Karpas-422 (cell line): ENCODE measurements at places on chromosomes 7 and 10. TPM values are rescaled to one million over a fixed set of nuclear protein-coding genes. Genes with fewer than 3 reads are reported as not detected.

The IGF2BP3 gene
- total RNA-seq, result 61.5 and 120 TPM in 2 replicates

The NAT16 gene
- total RNA-seq, result not detected in 2 replicates

The OR2A5 gene
- total RNA-seq, result not detected in 2 replicates

The PRSS58 gene
- total RNA-seq, result not detected in 2 replicates

The RPP30 gene
- total RNA-seq, result 18.9 and 23.3 TPM in 2 replicates

The ASAH2 gene
- 8.7 and 20.0 TPM in 2 replicates for total RNA-seq

The CCDC172 gene
- not detected in 2 replicates for total RNA-seq

The DRGX gene
- total RNA-seq, result not detected in 2 replicates

- no peaks in the 10 kb centered on the region for H3K4me1 ChIP-seq
- no peak overlapping the region for H3K4me3 ChIP-seq
- no peaks in the 10 kb centered on the region for H3K36me3 ChIP-seq
- H3K27ac ChIP-seq, result no peak overlapping the region
- no peak for DNase-seq
Observed at GRCh38 chr7:95209276-95209675, 115.1 kb downstream of the PON1 start.

DNA sequence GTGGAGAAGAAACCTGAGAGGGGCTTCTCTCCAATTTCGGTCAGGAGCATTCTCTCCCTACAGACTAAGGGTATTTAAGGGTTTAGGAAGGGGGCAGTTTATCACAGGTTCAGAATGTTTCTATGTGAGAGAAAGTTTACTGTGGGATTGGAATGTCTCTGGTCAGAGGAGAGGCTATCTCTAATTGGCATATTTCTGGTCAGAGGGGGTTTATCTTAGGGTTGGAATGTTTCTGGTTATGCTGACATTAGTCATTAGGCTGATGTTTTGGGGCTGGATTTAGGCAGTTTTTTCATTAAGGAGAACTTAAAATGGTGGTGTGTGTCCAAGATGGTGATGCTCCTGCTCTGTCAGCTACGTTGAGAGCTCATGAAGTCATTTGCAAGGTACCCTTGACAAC lies 758.0 kb downstream of the TYW1 start:
- H3K4me1 ChIP-seq, result no peaks in the 10 kb centered on the region
- H3K27ac ChIP-seq, result no peak overlapping the region
- no peaks in the 10 kb centered on the region for H3K27me3 ChIP-seq
- H3K4me3 ChIP-seq, result no peak overlapping the region
- no peaks in the 10 kb centered on the region for H3K36me3 ChIP-seq

DNA sequence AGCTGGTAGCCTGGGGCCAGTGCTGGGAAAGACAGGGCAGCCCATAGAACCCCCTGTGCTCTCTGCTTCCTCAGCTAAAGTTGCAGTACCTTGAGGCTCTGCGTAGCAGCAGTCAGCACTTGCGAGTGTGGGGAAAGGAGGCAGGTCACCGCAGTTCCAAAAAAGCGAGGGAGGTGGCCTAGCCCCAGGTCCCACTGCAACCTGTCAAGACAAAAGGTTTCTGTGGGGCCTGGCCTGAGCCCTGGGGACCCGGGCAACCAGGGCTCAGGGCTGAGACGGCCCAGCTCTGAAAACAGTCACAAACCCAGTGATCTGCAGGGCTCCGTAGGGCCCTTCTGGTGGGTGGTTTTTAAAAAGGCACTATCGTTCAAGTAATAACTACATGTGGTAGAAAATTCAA lies 19.5 kb downstream of the RRP12 start:
- H3K27ac ChIP-seq, result no peak overlapping the region
- H3K4me1 ChIP-seq, result no peaks in the 10 kb centered on the region
- H3K4me3 ChIP-seq, result no peak overlapping the region
- DNase-seq, result no peak
- H3K27me3 ChIP-seq, result no peaks in the 10 kb centered on the region

- no peak for DNase-seq
- H3K4me3 ChIP-seq, result no peak overlapping the region
- no peaks in the 10 kb centered on the region for H3K36me3 ChIP-seq
- no peak overlapping the region for H3K27ac ChIP-seq
- no peaks in the 10 kb centered on the region for H3K27me3 ChIP-seq
- no peaks in the 10 kb centered on the region for H3K4me1 ChIP-seq
Observed at GRCh38 chr10:35827783-35828182, 185.7 kb upstream of the FZD8 start.

GRCh38 chr10:72503241-72503640 lies 122.6 kb downstream of the MICU1 start:
- H3K27me3 ChIP-seq, result no peaks in the 10 kb centered on the region
- H3K4me1 ChIP-seq, result peaks cover 10% of the 10 kb centered on the region
- H3K27ac ChIP-seq, result no peak overlapping the region
- no peak for DNase-seq
- H3K4me3 ChIP-seq, result no peak overlapping the region

GRCh38 chr7:99397297-99397983 lies 11.0 kb downstream of the PDAP1 start:
- no peak for DNase-seq
- peaks cover 22% of the 10 kb centered on the region for H3K36me3 ChIP-seq

GRCh38 chr7:104848138-104848990 lies 165.6 kb upstream of the KMT2E start:
- H3K4me1 ChIP-seq, result no peaks in the 10 kb centered on the region
- H3K36me3 ChIP-seq, result no peaks in the 10 kb centered on the region
- H3K27me3 ChIP-seq, result no peaks in the 10 kb centered on the region
- peak; percentile 82 for DNase-seq
- H3K4me3 ChIP-seq, result no peak overlapping the region

DNA sequence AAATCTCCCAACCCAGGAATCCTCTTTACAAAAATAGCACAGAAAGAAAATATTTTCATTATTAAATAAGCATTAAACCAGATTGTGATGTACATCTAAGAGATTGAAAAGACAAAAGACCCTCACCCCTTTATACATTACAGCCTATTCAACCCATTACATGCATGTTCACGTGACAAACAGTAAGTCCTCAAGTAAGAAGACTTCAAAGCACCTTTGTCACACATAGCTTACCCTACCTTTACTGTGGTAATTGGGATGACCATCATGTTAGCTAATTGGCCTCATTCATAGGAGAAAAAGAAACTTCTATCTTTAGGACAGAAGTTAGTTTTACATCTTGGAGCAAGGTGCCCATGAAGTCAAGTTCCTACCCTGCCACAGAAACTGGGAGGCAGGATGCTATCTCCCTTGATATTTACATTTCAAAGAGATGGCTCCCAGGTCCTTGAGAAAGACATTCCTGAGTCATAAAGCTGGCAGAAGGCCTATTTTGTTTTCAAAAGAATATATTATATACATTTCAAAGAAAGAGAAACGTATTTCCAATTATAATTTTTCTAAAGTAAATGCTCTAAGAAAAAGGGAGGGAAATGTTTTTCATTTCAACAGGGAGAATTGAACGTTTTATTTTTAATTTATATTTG lies 48.1 kb downstream of the GNAI1 start:
- H3K4me1 ChIP-seq, result no peaks in the 10 kb centered on the region
- no peaks in the 10 kb centered on the region for H3K27me3 ChIP-seq
- H3K4me3 ChIP-seq, result no peak overlapping the region
- no peak overlapping the region for H3K27ac ChIP-seq
- no peak for DNase-seq

GRCh38 chr10:131735577-131735976 lies 165.2 kb upstream of the PPP2R2D start:
- no peaks in the 10 kb centered on the region for H3K4me1 ChIP-seq
- H3K36me3 ChIP-seq, result no peaks in the 10 kb centered on the region
- no peak overlapping the region for H3K27ac ChIP-seq
- no peak overlapping the region for H3K4me3 ChIP-seq

GRCh38 chr10:118234683-118235082 lies 107.4 kb downstream of the FAM204A start:
- no peak for DNase-seq
- H3K27ac ChIP-seq, result no peak overlapping the region
- H3K4me1 ChIP-seq, result no peaks in the 10 kb centered on the region
- no peak overlapping the region for H3K4me3 ChIP-seq
- H3K27me3 ChIP-seq, result no peaks in the 10 kb centered on the region

GRCh38 chr7:15433151-15433550 lies 128.7 kb downstream of the AGMO start:
- H3K27me3 ChIP-seq, result no peaks in the 10 kb centered on the region
- DNase-seq, result no peak
- H3K4me3 ChIP-seq, result no peak overlapping the region
- no peaks in the 10 kb centered on the region for H3K36me3 ChIP-seq
- H3K4me1 ChIP-seq, result no peaks in the 10 kb centered on the region

DNA sequence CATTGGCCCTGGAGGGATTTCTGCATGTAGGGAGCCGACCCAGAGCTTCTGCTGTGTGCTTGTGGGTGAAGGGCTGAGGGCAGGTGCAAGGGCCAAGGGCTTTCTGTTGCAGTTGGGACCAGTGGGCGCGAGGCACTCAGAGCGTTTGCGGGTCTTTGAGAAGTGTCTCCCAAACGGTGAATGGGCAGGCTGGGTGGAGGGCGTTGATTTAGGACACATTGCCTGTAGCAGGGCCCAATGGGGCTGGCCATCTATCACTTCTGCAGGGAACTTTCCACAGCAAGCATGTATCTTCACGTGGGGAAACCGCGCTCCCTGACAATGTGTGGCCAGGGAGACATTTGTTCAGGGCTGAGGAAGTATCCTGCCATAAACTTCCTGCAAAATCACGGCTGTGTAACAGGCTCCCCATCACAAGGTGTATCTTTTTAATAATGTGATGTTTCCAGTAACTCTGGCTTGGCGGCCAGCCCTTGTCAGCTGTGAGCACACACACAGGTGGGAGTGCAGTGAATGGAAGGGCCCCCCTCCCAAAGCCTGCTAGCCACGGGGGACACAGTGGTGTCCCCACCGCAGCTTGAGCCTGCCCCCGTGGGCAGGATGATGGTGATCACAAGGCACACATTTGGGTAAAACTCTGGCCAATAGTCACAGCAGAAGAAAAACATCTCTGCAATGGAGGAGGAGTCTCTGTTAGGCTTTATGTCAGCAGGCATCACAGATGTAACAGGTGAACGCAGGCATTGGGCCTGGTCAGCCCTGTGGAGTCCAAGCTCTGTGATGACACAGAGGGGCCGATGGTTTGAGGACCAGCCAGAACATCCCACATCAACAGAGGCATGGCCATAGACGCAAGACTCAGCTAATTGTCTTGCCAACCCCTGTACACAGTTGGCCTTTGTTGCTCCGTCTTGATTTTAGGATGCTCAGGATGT lies 84.3 kb downstream of the GLRX3 start:
- no peaks in the 10 kb centered on the region for H3K36me3 ChIP-seq
- no peak overlapping the region for H3K4me3 ChIP-seq
- no peak overlapping the region for H3K27ac ChIP-seq
- DNase-seq, result no peak

DNA sequence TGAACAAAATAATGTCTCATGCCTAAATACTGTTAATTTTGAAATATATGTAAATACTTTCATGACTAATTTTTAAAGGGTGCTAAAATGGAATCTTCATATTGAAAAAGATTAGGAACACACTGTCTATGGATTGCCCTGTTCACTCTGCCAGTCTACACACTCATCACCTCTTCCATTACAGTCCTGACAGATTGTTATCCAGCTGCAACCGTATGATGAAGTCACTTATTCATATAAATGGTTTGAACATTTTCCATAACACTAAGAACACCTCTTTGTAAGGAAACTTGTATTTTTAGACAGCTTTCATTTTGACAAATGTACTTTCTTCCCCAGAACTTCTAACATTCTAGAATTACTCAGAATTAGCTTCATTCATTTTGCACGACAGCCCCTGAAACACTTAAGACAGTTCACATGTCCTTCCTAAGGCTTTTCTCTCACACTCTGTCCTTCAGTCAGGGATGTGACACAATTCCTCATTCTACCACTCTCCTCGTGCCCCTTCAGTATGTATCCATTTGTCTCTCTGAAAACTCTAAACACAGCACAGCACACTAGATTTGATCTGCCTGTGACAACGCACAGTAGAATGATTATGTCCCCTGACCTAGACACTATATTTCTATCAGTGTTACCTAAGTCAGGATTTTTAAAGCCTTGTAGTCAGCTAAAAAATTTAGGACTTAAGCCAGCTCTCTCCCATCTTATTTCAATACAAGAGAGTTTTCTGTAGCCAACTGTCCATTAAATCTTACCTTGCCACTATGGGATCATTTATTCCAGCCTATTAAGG lies 71.9 kb downstream of the ORC5 start:
- H3K4me1 ChIP-seq, result no peaks in the 10 kb centered on the region
- no peak overlapping the region for H3K27ac ChIP-seq
- no peaks in the 10 kb centered on the region for H3K27me3 ChIP-seq
- DNase-seq, result no peak
- no peak overlapping the region for H3K4me3 ChIP-seq

DNA sequence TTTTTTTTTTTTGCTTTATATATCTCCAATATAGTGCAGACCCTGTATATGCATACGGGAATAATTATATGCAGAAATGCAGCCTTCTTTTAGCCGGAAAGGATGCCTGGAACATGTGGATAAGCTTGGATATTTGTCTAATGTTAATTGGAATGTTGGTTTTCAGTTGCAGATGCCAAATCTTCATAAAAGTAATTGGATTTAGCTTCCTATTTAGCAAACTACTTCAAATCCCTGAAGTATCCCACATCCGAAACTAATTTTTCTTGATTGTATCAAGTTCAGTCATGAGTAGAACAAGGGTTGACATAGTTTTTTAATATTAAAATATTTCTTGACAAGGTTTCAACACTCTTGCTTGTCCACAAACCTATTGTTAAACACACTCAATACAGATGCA lies 281.7 kb downstream of the BBS9 start:
- H3K4me1 ChIP-seq, result no peaks in the 10 kb centered on the region
- no peaks in the 10 kb centered on the region for H3K36me3 ChIP-seq
- no peak overlapping the region for H3K4me3 ChIP-seq
- H3K27ac ChIP-seq, result no peak overlapping the region

GRCh38 chr10:103492655-103493261 lies 747 bp upstream of the NEURL1 start:
- H3K36me3 ChIP-seq, result no peaks in the 10 kb centered on the region
- H3K27me3 ChIP-seq, result no peaks in the 10 kb centered on the region; the same call in 1 of the 2 replicates
- no peak overlapping the region for H3K27ac ChIP-seq
- no peak for DNase-seq
- H3K4me1 ChIP-seq, result peaks cover 18% of the 10 kb centered on the region

DNA sequence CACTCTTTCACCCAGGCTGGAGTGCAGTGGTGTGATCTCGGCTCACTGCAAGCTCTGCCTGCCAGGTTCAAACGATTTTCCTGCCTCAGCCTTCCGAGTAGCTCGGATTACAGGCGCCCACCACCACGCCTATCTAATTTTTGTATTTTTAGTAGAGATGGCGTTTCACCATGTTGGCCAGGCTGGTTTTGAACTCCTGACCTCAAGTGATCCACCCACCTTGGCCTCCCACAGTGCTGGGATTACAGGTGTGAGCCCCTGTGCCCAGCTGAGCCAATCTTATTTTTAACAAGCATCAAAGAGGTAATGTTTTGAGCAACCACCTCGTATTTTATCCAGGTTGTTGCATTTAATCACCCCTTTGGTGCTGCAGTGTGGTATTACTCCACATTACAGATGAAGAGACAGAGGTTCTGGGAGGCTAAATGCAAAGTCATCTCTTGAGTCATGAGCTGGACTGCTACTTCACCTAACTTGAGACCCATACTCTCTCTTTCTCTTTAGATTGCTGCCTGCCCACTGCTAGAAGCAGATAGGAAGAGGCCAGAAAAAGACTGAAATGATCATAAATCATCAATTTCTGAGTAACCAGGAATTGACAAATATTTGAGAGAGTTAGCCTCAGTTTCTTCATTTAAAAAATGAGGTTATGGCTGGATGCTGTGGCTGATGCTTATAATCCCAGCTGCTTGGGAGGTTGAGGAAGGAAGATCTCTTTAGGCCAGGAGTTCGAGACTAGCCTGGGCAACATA lies 116.2 kb downstream of the CAMK1D start:
- H3K27ac ChIP-seq, result no peak overlapping the region
- H3K27me3 ChIP-seq, result no peaks in the 10 kb centered on the region
- H3K4me1 ChIP-seq, result no peaks in the 10 kb centered on the region
- H3K4me3 ChIP-seq, result no peak overlapping the region
- DNase-seq, result no peak
